Brain pericyte (primary cell): ENCODE measurements at places on chromosomes 3 and 15.

- DNase-seq, result no peak
These were observed 57.0 kb downstream of the BOC start for GRCh38 chr3:113268311-113268710.

DNA sequence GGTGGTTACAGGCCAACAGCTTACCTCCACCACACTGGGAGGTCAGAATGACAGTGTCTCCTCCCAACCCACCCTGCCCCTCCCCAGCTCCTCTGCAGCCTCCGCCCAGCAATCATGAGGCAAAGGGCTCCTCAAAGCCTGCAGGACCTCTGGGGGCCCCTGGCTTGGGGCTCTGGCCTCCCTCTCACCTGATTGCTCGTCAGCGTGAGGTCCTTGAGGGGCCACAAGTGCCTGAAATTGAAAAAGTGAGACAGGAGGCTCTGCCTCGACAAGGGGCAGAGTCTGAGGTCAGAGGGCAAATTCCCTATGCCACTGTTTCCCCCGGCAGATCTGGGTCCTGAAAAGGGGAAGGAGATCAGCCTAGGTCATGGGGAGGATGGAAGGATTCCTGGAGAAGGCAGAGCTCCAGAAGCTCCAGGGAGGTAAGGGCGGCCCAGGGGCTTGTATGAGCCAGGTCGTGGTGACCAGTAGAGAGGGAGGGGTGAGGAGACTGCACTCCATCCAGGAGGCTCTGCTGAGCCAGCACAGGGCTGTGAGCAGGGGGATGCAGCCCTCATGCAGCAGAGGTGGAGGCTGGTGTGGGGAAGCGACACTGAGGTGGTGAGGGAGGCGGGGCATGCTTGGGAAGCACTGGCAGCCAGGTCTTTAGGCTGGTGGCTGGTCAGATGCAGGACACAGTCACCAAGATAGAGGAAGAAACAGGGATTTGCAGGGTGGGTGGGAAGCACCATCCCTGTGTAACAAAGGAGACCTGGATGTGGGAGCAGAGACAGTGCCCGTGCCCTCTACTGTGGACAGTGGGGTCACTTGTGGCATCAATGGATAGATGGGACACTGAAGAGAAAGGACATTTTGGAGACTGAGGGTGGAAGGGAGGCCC, 20.1 kb downstream of the ALS2CL start:
- DNase-seq, result no peak

DNA sequence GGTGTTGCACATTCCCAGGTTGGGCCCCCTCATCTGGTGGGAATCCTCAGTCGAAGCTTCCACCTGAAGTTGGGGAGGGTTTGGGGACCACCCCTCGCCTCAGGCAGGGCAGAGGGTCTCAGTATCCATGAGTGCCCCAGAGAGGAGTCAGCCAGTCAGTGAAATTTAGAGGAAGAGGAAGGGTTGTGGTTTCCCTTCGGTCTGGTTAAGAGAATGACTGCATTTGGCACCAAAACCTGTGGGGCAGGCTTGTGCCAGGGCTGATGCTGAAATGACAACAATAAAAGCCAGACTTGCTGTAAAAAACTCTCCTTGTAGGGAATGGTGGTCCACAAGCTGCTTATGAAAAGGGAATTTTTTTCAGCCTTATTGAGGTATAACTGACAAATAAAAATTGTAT, 22.6 kb downstream of the LMCD1 start:
- no peak for DNase-seq

DNA sequence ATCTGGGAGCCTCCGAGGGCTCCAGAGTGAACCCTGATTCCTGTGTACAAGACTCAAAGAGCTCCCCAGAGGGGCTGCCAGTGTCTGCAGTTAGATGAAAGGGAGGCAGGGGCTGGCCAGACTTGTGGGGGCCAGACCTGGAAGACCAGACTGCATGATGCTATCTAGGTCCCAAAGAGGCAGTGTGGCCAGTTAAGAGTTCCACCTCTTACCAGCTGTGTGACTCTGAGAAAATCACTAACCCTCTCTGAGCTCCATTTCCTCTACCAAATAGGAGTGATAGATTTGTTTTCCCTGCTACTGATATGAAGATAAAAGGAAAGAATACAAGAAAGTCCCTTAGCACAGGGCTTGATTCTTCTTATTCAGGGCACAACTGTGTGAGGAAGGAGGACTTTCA, 29.0 kb downstream of the ACSBG1 start:
- no peak for DNase-seq

DNA sequence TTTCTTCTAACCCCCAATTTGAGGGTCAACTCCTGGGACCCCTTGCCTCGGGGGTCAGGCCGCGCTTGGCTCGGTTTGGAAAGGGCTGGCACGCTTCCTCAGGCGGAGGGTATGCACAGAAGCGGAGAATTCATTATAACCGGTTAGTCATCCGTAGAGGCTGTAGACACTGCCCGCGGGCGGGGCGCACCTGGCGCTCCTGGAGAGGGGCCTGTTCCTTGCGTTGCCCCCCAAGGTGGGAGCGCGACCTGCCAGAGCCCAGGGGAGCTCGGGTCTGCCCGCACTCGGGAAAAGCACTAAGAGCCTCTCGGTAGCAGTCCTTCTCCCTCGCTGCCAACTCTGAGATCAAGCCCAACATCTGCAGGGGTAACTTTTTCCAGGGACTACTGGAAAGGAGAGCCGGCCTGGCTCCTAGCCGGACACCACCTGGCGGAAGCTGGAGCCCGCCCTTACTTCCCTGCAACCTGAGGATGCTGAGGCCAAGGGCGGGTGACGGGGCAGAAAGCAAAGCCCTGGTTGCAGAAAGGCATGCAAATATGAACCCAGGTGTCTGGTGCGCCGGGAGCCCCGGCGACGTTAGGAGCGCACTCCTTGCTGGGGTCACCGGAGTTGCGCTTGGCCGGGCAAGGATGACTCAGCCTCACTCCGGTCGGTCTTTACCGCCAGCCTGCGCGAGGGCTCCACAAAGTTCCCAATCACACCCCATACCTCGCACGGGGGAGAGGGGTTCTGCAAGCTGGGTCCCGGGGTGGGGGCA, 1.5 kb upstream of the CACNA2D3 start:
- DNase-seq, result no peak

DNA sequence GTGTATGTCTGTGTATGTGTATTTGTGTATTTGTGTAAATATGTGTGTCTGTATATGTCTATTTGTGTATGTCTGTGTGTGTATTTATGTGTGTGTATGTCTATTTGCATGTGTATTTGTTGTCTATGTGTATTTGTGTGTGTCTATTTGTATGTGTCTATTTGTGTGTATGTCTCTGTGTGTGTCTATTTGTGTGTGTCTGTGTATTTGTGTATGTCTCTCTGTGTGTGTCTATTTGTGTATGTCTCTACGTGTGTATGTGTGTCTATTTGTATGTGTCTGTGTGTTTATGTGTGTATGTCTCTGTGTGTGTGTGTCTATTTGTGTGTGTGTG, 30.4 kb downstream of the PTH1R start:
- DNase-seq, result no peak

GRCh38 chr3:28039234-28039633, 202.2 kb upstream of the CMC1 start:
- no peak for DNase-seq

DNA sequence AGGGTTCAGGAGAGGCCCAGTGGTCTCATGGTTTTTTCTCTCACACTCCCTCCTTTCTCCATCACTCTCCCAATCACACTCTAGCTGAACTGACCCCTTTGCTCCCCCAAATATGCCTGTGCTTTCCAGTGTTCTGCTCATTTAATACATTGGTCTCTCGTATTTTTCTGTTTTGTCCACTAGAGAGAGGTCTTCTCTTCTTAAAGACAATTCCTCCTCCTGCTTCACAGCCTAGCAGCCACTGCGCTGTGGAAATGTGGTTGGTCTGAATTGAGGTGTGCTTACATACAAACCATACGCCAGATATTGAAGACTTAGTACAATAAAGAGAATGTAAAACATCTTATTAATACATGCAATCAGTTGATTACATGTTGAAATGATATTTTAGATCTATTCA, 60.6 kb upstream of the XCR1 start:
- DNase-seq, result no peak

DNA sequence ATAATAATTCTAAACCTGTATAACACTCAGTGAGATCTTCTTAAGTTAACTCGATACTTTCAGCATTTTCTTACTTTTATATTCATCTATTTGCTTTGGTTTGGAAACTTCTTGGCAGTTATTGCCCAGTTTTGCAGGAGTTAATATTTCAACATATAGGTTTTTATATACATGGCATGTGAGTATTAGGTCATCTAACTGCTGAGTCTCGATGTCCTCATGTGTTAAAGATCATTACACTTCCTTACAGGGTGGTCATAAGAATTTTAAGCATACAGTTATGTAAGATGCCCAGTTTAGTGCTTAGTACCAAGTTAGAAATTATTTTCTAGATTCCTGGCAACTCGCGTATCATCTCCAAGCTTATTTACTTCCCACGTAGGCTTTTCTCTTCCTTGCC, 62.9 kb downstream of the TMEM39A start:
- no peak for DNase-seq

DNA sequence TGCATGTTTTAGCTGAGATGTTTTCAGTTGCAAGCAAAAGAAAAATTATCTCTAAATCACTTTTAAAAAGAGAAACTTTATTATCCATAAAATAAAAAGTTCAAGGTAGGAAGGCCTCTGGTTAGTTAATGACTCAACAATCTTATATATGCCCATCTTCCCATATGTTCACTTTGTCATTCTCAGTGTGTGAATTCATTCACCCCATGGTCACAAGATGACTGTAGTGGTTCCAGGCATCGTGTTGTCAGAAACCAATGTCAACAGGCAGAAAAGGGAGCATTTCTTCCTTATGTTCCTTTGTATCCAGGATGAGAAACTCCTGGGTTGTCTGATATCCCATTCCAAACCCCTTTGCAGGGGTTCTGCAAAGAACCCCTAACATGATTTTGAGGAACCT, 119.9 kb upstream of the RAP2B start:
- DNase-seq, result no peak

GRCh38 chr3:148255981-148256969, 441.4 kb upstream of the AGTR1 start:
- DNase-seq, result no peak

GRCh38 chr3:133161656-133162055, 123.5 kb downstream of the TMEM108 start:
- DNase-seq, result no peak

- DNase-seq, result no peak
These were observed 204.2 kb upstream of the IGF1R start for GRCh38 chr15:98444138-98444537.

GRCh38 chr3:166877971-166878370, 502.1 kb downstream of the ZBBX start:
- no peak for DNase-seq

DNA sequence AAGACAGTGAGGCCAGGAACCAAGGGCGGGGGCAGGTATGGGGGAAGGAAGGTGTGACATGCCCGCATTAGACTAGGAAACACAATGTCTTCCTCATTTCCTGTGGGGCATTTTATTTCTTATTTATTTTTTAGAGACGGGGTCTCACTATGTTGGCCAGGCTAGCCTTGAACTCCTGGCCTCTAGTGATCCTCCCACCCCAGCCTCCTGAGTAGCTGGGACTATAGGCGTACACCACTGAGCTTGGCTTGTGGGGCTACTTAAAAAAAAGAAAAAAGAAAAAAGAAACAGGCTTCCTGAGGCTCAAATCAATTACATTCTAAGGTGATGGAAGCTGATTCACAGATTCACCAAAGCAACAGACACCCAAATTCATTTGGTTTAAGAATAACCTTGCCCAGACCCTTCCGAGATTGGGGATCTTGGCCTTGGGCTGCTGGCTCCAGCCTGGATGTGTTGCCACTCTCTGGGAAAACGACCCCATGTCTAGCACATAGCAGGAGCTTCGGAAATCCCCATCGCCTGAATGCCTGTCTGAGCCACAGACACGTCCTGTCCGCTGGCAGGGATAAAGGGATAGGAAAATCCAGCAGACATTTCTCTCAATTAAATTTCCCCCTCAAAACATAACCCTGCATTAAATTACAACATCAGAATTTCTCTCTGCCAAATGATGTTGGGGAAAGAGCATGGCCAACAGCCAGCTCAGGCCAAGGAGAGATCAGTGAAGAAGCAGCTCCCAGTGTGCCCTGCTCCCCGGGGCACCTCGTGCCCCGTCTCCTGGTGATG, 13.0 kb downstream of the CPN2 start:
- DNase-seq, result no peak

- DNase-seq, result no peak
These were observed 403.6 kb downstream of the TIGIT start for GRCh38 chr3:114697401-114697800.

- DNase-seq, result peak; percentile 36
These were observed 44.5 kb upstream of the PDZRN3 start for GRCh38 chr3:73669260-73669659.

DNA sequence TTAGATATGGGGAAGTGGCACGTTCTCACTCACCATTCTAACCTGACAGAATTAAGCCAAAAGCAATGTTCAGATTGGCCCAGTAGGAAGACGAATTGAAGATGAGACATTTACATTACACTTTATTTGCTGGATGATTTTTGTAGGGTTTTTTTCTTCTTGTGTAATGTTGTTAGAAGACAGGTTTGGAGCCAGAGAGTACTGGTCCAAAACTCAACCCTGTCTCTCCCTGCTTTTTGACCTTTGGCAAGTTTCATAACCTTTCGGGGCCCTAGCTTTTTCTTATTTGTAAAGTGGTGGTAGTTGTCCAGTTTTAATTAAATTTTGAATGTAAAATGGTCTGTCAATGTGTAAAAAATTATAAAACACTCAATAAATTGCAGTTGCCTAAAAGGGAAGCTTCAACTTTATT, 29.5 kb downstream of the PDE8A start:
- DNase-seq, result no peak

- DNase-seq, result no peak
These were observed 38.8 kb downstream of the CBLB start for GRCh38 chr3:105829871-105830622.

GRCh38 chr3:40642812-40643211, 118.1 kb downstream of the ZNF621 start:
- DNase-seq, result no peak

GRCh38 chr15:77550301-77551251, 82.1 kb downstream of the LINGO1 start:
- DNase-seq, result no peak
